Omental fat pad (tissue), 4 donors: ENCODE measurements at places on chromosomes 7 and 10.

- no peak for DNase-seq
Measured at GRCh38 chr7:137715533-137715932, 131.2 kb downstream of the DGKI start.

GRCh38 chr7:50973814-50974213 is 191.1 kb upstream of the GRB10 start:
- DNase-seq = no peak

DNA sequence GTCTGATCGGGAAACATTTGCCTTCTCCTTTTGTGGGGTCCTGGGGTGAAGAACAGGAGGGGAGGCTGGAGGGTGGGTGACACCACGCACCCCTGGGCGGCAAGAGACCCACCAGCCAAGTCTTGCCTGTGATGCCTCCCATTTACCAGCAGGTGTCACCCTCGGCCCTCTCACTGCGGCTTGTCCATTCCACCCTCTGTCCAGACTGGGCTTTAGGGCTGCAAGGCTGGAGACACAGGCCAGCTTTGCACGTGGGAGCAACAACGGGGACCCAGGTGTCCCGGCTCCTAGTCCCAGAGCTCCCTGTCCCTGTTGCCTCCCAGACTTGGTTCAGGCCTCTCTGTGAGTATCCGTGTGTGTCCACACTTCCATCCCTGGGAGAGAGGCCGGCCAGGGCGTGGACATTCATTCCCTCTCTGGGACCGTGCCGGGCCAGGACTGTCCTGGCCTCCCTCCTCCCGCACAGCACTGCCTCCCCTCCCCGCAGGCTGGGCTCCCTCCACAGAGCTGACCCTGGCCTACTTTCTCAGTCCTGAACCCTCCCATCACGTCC is 36.2 kb upstream of the GTF2IRD1 start:
- peak; percentile 29 for DNase-seq

DNA sequence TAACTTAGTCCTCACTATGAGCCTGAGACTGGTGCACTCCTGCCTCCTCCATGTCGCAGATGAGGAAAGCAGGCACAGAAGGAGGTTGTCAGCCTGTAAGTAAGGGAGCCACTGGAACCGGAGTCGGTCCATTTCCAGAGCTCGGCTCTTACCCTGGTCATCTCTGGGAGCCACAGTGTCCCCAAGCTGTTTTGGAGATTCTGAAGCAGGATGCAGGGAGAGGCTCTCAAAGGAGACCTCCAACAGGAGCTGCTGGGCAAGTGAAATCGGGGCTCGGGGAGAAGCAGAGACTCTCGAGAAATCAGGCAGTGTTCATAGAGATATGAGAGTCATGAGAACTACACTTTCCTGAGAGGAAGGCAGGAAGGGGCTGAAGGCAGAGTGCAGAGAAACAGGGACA is 39.0 kb downstream of the VSTM4 start:
- DNase-seq = no peak

DNA sequence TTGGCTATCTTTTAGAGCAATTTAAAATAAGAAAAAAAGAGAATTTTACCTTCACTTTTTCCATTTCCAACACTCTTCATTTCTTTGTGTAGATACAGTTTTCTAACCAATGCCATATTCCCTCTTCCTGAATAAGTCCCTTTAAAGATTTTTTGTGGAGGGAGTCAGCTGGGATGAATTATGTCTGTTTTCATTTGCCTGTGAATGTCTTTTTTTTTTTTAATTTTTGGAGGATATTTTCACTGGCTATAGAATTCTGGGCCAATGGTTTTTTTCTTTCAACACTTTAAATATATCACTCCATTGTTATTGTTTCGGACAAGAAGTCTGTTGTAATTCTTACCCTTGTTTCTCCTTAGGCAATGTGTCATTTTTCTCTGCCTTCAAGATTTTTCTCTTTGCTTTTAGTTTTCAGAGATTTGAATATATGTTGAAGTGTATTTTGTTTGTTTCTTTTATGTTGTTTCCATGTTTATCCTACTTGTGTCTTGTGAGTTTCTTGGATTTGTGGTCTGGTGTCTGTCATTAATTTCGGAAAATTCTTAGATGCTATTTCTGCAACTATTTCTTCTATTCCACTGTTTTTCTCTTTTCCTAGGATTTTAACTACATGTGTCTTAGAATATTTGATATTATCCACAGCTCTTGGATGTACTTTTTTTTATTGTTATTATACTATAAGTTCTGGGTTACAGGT is 20.0 kb upstream of the CXCL12 start:
- no peak for DNase-seq

- no peak for DNase-seq
Measured at GRCh38 chr7:44373418-44373740, 48.0 kb upstream of the CAMK2B start.

- DNase-seq = no peak
Measured at GRCh38 chr10:34089253-34089652, 725.8 kb downstream of the PARD3 start.

GRCh38 chr7:144957998-144958397 is 122.1 kb upstream of the TPK1 start:
- no peak for DNase-seq

DNA sequence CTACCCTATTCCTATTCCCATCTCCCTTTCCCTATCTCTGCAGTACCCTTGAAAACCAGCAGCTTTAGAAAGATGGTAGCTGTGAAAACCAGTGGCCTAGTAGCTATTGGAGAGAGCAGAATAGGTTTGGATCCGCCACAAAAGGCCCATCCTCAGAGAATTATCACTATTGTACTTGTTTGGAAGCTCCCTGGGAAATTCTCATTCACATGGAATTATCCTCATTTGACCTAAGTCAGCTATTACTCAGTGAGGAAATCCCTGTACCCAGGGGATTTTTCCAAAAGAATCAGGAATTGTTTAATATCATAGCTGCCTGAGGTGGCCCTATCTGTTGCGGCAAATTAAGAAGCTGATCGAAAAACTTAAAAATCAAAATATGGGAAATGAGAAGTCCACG is 51.6 kb downstream of the DGKI start:
- no peak for DNase-seq

DNA sequence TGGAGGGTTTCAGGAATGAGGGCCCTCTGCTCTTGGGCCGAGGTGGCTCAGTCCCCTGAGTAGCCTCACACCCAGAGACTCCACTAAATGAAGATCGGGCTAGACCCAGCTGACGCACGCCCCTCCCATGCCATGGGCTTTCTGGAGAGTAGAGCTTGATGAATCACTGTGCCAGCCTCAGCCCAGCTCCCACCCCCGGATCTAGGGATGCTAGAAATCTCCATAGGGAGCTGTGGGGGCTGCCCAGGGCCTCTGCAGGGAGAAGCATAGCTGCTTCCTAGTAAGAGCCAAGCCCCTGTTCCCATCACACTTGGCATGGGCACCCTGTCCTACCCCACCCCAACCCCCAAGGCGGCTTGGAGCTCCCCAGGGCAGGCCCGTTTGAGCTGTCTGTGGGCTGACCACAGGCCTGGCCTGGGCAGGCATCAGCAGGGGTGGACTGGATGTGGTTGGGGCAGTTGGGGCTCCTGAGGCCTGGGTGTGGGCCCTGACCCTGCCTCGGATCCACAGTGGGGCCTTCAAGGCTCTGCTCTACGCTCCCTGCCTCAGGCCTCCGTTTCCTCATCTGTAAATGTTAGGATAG is 121.2 kb downstream of the ZMIZ1 start:
- no peak for DNase-seq

DNA sequence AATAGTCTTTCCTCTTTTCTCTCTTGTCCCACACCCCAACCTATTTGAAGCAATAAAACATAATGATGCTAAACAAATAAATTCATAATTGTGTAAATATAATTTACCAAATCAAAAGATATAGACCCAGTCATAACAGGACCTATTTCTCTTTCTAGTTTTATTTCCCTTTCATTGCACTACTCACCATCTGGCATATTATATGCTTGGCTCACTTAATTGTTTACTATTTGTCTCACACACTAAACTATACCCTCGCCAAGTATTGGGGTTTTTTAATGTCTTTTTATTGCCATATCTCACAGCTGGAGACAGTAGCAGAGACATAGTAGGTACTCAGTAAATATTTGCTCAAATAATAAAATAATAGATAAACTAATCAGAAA is 597.5 kb upstream of the PCDH15 start:
- no peak for DNase-seq

GRCh38 chr7:98531717-98532116 is 85.4 kb upstream of the NPTX2 start:
- no peak for DNase-seq

GRCh38 chr10:87841186-87841585 is 22.1 kb downstream of the KLLN start:
- no peak for DNase-seq

- DNase-seq = no peak
Measured at GRCh38 chr7:10703981-10704380, 269.7 kb upstream of the PHF14 start.

DNA sequence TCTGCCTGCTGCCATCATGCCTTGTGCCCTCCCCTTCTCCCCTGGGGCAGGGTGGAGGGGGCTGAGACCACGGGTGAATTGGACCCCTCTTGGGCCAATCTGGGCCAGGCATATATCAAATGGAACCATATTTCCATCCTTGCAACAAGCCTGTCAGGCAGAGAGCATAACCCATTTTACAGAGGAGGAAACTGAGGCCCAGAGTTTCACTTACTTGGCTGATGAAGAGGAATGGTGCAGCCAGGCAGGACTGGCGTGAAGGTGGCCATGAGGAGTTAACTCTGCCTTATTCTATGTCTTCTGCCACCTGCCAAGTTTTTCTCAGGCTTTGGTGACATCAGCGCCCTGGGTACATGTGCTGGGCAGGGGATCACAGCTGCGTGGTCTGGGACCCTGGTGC is 155.5 kb upstream of the PCBD1 start:
- DNase-seq = no peak

DNA sequence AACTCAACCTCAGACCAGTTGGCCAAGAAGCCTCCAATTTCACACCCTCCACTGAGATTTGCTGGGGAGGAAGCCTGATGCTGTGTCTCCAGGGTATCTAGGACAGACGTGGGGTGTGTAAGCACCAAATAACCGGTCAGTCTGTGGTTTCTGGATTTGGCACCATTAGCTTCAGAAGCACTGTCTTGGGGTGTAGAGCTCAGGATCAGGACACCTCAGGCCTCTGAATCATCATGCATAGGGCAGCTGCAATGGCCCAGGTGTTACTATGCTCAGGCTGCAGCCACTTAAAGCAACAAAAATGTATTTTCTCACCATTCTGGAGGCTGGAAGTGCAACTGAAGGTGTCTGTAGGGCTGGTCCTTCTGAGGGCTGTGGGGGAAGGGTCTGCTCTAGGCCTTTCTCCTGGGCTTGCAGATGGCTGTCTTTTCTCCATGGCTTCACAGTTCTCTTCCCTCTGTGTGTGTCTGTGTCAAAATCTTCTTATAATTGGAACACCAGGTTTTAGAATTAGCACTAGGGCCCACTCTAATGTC is 73.4 kb upstream of the SEPHS1 start:
- DNase-seq = no peak

- no peak for DNase-seq
Measured at GRCh38 chr7:112159351-112159750, 46.8 kb downstream of the DOCK4 start.

DNA sequence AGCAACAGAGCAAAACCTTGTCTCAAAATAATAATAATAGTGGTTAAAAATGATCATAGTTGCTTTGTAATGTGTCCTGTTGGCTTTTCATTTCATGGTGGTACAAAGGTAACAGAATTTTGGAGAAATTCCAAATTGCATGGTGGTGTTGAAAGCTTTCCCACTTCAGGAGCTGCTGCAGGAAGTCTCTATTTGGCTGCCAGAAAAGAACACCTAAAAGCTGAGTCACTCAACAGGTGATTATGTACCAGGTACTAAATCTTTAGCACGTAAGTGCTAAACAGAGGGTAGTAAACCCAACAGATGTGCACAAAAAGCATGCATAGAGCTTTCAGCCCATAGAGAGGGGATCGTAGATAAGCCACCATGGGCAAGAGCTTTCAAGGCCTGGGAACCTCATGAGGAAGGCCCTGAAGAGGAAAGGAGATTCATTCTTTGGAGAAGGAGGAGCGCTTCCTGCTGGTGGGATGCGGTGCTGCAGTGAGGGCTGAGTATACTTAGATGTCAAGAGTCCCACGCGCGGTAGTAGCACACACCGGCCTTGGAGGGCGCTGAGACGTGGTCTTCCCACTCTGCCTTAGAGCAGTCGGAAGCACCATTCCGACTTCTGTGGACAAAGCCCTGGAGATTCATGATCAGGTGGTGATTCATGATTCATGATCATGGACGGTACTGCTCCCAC is 118.7 kb downstream of the RALA start:
- DNase-seq = no peak

GRCh38 chr7:27123477-27124053 is 7.0 kb downstream of the HOXA4 start:
- no peak for DNase-seq

GRCh38 chr7:128829391-128830166 is 627 bp upstream of the FLNC start:
- no peak for DNase-seq

DNA sequence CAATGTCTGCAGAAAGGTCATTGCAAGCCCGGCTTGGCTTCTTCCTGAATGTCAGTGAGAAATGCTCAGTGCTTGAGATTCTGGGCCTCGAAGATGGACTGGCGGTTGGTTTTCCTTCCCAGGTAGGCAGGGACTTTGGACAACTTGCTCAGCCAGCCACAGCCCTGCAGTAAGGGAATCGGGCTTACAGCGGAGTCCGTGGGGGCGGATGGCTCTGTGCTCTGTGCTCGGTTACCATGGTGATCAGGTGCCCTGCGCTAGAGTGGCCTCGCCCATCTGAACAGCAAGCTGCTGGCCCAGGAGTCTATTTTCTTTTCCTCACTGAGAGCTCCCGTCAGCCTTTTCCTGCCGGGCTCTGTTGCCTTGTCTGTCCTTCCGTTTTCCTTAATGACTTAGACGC is 77.8 kb upstream of the SH2B2 start:
- no peak for DNase-seq

GRCh38 chr10:88893611-88894010 is 13.6 kb downstream of the STAMBPL1 start:
- DNase-seq = no peak

DNA sequence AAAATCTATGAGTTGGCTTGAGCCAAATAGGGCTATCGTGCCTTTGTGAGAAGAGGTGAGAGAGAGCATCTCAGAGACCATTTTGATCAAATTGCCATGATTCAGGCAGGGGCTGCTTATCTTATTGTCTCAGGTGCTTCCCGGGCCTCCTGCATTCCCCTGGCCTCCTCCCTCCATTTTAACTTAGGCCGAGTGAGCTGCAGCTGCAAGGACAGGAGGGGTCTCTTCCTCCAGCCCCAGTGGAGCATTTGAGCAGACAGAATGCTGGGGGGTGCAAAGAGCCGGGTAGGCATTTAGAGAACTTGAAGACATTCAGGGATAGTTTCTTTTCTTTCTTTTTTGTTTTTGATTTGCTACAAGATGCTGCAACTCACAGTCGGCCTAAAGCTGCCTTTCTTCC is 59.0 kb downstream of the BUB3 start:
- no peak for DNase-seq

GRCh38 chr7:158910254-158911053 is 54.1 kb downstream of the DYNC2I1 start:
- DNase-seq = no peak
